ENCODE measurements at places on chromosomes 4 and X. TPM values are rescaled to one million over a fixed set of nuclear protein-coding genes. Genes with fewer than 3 reads are reported as not detected.

The SORCS2 gene
- not detected for total RNA-seq

The SASH3 gene
- total RNA-seq: 240 TPM

The TCP11X2 gene
- not detected for total RNA-seq

The PCDH11X gene
- not detected for total RNA-seq

The SRPX gene
- total RNA-seq: 0.83 TPM

DNA sequence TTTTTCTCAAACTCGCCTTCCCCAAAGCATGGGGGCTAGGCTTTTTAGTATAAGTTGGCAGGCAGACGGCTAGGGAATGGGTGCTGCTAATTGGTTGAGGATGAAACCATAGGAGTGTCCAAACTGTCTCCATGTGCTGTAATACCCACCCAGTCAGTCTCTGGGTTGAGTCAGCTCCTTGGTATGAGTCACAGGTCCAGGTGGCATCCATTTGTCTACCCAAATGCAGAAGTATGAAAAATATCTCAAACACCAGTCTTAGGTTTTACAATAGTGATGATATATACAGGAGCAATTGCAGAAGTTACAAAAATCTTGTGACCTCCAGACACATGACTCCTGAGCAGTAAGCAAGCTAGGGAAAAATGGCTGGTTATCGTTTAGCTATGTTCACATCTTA, 27.4 kb upstream of the CCSER1 start:
- H3K27ac ChIP-seq: peak overlapping the region; percentile 63
- no peaks in the 10 kb centered on the region for H3K27me3 ChIP-seq
- peaks cover 3% of the 10 kb centered on the region for H3K4me1 ChIP-seq
- no peaks in the 10 kb centered on the region for H3K36me3 ChIP-seq
- DNase-seq: peak; percentile 68

- no peak overlapping the region for H3K4me3 ChIP-seq
- H3K4me1 ChIP-seq: no peaks in the 10 kb centered on the region
- DNase-seq: no peak
- H3K27ac ChIP-seq: no peak overlapping the region
- H3K27me3 ChIP-seq: no peaks in the 10 kb centered on the region
These were observed 116.2 kb upstream of the STX18 start for GRCh38 chr4:4658052-4658451.

DNA sequence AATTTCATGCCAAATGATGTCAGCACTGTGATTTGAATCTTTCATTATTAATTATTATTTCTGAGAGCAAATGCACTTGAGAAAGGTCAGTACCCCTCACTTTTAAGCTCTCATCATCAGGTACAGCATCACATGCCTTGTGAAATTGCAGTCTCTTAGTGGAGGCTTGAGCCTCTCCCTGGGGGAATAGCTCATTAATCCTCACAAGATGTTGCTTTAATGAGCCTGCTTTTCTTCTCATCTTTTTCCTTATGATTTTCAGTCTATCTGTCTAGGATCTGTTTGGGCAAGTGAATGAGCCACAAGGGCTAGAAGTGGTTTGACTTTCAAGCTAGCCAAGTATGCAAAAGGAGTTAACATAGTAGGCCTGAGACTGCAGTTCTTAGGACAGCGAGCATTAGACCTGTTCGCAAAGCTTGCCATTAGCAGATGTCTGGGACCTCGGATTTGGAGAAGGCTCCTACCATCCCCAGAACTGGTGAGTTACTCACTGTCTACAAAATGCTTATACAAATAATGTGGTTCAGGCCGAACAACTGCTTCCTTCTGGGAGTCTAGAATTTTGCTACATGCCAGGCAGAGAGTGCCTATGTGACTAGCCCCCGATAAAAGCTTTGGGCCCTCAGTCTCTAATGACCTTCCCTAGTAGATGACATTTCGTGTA, 174.5 kb downstream of the IL15 start:
- no peak overlapping the region for H3K27ac ChIP-seq
- H3K36me3 ChIP-seq: no peaks in the 10 kb centered on the region
- no peak for DNase-seq
- no peaks in the 10 kb centered on the region for H3K4me1 ChIP-seq
- H3K27me3 ChIP-seq: no peaks in the 10 kb centered on the region

GRCh38 chrX:8147226-8147625, 23.8 kb downstream of the VCX2 start:
- DNase-seq: no peak
- no peaks in the 10 kb centered on the region for H3K4me1 ChIP-seq
- H3K36me3 ChIP-seq: no peaks in the 10 kb centered on the region

DNA sequence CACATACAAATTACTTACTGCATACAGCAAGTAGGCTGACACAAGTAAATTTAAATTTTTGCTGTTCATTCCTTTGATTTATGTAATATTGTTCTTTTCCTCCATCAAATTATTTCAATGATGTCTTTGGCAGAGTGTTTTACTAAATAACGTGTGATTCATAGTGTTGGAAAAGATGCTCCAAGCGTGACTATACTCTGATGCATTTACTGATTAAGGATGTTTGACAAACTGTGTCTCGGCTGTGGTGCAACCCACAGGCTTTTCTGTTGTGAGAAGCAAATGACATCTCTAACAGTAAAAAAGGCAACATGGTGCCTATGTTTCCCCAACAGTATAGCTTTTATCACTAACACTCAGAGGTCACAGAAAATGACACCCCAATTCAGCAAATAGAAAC, 540.9 kb downstream of the PPP4R3C start:
- H3K27ac ChIP-seq: no peak overlapping the region
- no peak overlapping the region for H3K4me3 ChIP-seq

DNA sequence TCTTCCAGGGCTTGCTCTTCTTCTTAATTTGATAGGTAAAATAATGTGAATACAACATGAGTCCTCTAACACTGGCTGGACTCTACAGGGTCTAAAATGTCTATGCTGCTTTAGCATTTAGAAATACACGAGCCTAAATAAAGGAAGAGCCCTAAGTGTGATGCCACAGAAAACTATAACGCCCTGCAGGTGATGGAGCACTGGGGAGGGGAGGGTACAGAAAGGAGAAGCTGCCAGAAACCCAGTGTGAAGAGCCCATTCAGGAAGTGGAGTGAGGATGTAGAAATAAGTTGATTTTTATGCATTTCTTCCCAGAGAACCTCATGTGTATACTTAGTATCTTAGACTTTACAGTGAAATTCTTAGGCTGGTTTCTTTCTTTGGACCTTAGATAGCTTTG, 83.4 kb downstream of the TNIP2 start:
- H3K27ac ChIP-seq: no peak overlapping the region
- DNase-seq: no peak
- peaks cover 54% of the 10 kb centered on the region for H3K36me3 ChIP-seq
- H3K27me3 ChIP-seq: no peaks in the 10 kb centered on the region

Data from B cell (primary cell).